ENCODE measurements at places on chromosomes 7 and 10. TPM values are rescaled to one million over a fixed set of nuclear protein-coding genes. Genes with fewer than 3 reads are reported as not detected.
A peak's percentile ranks its signal among the peaks of the same experiment; 100 is the strongest.

- peak; percentile 32 for DNase-seq
These were observed 8.2 kb upstream of the EFCAB10 start for GRCh38 chr7:105589356-105590077.

DNA sequence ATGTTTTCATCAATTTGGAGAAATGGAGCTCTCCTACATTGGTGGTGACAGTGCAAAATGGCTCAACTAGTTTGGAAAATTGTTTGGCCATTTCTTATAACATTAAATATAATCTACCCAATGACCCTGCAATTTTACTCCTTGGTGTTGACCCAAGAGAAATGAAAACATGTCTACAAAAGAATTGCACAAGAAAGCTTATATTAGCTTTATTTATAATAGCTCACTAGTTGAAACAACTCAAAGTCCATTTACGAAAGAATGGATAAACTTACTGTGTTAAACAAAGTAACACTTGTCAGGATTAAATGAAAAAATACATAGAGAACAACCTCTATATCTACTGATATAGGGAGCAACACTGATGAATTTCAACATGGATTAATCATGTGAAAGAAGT, 539.9 kb downstream of the DNAJB9 start:
- no peak for DNase-seq

GRCh38 chr10:33388382-33388781, 53.9 kb upstream of the NRP1 start:
- DNase-seq = no peak

DNA sequence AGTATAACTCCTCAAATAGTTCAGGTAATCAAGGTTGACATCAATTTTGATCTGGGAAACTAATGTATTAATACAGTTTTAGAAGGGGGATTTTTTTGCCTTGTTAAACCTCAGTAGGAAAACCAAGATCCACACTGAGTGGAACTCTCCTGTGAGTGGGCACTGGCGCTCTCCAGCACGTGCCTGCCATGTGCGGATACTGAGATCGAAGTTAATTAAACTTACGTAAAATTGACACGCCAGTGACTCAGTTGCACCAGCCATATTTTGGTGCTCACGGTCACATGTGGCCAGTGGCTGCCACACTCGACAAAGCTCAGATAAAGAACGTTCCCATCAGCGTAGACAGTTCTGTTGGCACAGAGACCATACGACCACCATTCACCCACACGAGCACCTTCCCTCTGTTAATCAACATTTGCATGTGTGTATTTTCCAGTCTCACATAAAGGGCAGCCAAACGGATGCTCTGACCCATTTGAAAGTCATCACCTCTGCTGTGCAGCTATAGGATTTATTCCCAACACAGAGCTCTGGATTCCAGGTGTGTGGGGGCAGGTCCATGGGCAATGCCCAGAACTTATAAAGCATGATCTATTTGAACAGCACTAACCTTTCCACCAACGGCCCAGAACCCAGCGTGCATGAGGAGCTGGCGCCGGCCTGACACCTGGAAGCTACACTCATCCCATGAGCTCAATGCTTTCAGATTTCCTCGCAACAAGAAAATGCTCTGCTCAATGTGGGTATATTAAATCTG, 77.7 kb downstream of the VIPR2 start:
- no peak for DNase-seq

GRCh38 chr7:92366730-92367129, 80.6 kb upstream of the GATAD1 start:
- no peak for DNase-seq

Gene FAM185A
- total RNA-seq = 9.1 TPM

- no peak for DNase-seq
These were observed 1.2 kb downstream of the PHKG1 start for GRCh38 chr7:56091591-56091990.

Gene STAMBPL1
- 23.9 TPM for total RNA-seq

DNA sequence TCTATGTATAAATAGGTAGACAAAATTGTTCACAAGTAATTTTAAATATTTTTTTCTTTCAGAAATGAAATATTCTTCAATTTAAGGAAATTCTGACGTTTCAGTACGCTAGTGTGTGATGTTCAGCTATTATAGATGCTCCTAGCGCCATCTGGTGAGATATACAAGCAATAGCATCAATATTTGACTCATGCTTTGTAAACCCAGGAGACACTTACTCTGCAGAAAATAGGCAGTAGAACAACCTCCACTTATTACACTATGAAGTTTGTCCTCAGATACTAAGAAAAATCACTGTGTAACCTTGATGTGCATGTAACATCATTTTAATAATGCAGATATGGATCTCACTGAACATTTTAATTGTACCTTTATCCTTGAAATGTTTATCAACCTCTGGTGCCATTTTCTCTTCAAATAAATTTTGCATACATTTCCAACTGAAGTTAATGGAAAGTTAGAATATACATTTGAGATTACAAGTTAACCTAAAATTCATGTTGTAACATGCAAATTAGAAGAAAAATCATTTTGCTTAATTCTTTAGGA, 151.5 kb upstream of the FAM3C start:
- DNase-seq = peak; percentile 57

GRCh38 chr10:101403161-101403560, 49.2 kb downstream of the BTRC start:
- DNase-seq = no peak

Gene HECW1
- total RNA-seq = not detected

DNA sequence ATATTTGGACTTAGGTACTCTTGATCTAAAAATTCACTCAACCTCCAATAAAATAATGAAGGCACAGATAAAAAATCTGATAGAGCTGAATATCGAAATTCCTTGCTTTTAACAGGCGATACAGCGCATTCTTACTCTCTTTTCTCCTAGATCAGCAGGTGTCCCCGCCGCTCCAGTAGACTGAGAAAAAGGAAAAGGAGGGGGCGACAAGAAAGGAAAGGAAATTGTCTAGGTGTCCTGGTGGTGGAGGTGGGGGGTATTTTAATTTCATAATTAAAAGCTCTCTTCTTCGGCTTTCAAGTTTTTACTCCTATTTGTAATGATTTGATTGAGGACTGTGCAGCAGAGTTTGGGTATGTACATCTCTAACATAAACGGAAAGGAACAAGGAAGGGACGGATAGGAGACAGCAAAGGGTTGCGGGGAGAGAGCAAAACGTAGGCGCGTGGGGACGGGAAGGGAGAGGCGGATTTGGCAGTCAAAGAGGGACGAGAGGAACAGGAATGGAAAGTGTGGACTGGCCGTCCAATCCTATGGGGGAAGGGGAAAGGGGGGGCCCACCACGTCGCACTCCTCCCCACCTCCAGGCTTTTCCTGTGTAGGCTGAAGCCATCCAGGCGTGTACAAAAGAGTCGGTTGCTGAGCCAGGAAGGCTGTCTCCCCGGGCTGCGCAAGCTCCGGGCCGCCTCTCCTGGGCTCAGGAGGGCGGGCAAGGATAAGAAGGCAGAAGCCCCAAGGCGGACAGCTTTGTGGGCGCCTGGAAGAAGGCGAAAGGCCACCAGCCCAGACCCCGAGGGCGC, 875 bp upstream of the HECTD2 start:
- peak; percentile 3 for DNase-seq

DNA sequence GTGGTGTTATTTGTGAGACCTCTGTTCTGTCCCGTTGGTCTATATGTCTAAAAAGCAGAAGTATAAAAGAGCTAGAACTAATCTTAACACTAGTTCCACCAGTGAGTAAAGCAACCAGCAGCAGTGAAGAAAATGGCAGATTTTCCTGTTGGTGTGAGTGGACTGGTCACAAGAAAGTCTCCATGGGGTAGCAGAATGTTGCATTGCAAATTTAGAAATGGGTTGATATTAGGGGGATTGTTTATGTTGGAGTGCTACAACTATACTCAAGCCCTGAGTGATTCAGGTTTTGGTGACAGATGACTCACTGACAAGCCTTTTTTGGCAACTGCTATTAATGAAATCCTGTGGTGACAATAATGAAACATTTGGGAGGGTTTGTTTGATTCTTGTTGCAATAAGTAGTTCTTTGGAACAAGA, 5.6 kb downstream of the AVL9 start:
- no peak for DNase-seq
